ENCODE measurements at places on chromosomes 3 and 15.

- DNase-seq: no peak
These were observed 10.4 kb downstream of the VPS18 start for GRCh38 chr15:40904552-40905201.

DNA sequence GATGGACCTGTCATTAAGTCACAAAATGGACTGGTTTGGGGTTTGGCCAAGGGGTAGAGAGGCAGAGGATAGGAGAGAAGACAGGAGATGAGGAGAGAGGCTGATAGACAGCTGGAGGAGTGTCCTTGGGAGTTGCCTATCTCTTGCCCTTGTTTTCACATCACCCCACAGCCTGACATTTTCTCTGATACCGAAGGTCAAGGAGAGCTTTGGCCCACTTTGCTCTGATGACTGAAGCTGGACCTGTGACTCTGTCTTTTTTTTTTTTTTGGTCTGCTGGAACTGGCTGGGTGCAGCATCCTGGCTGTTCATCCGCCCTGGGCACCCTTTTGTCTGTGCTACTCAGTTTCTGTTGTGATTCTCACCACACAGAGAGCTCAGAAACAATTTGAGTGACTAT, 5.1 kb downstream of the GPD1L start:
- DNase-seq: no peak

DNA sequence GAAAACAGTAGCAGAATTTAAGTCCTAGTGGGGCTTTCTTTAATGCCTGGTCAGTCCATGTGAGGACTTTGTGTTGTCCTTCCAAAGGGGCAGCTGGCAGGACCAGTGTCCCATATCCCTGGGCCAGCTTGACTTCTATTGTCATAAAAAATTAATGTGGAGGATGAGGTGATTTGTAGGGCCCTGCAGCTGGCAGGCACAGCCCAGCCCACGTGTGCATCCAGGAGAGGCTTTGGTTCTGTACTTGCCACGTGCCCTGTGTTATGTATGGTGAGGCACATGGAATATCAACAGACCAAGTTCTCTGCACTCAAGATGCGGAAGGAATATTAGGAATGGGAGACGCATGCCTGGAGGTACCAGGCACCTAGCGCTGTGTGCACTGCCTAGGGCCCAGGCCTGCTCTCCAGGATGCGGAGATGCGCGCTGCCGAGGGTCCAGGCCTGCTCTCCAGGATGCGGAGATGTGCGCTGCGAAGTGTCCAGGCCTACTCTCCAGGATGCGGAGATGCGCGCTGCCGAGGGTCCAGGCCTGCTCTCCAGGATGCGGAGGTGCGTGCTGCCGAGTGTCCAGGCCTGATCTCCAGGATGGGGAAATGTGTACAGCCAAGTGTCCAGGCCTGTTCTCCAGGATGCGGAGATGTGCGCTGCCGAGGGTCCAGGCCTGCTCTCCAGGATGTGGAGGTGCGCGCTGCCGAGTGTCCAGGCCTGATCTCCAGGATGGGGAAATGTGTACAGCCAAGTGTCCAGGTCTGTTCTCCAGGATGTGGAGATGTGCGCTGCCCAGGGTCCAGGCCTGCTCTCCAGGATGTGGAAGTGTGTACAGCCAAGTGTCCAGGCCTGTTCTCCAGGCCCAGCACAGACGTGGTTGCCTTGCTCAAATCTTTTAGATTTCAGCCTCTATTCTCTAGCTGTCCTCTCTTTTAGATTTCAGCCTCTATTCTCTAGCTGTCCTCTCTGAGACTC, 183.3 kb upstream of the ROPN1 start:
- no peak for DNase-seq

GRCh38 chr15:101795455-101795854, 7.9 kb upstream of the OR4F6 start:
- no peak for DNase-seq

DNA sequence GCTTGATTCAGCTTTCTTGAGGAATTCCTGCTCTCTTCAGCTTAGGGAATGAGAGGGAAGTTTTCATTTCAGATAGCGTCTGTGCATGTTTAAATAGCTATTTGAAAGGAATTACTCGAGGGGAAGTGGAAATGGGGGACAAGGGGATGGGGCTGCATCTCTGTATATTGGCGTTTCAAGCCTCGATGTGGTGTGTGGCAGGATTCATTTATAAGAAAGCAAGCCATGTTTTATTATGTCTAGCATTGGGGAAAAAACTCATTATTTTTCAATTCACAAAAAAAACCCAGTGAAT, 1.0 kb downstream of the ATP2C1 start:
- no peak for DNase-seq

- peak; percentile 49 for DNase-seq
These were observed 691 bp downstream of the MAP2K1 start for GRCh38 chr15:66387163-66388042.

GRCh38 chr15:75350601-75351361, 3.9 kb downstream of the NEIL1 start:
- DNase-seq: no peak

DNA sequence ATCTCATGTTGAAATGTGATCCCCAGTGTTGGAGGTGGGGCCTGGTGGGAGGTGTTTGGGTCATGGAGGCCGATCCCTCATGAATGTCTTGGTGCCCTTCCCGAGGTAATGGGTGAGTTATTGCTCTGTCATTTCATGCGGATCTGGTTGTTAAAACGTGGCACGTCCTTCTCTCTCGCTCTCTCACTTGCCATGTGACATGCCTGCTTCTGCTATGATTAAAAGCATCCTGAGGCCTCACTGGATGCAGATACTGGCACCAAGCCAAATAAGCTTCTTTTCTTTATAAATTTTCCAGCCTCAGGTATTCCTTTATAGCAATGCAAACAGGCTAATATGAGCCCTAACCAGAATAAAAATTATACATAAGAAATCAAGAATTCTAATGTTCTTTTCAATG, 31.7 kb upstream of the HACD2 start:
- no peak for DNase-seq

DNA sequence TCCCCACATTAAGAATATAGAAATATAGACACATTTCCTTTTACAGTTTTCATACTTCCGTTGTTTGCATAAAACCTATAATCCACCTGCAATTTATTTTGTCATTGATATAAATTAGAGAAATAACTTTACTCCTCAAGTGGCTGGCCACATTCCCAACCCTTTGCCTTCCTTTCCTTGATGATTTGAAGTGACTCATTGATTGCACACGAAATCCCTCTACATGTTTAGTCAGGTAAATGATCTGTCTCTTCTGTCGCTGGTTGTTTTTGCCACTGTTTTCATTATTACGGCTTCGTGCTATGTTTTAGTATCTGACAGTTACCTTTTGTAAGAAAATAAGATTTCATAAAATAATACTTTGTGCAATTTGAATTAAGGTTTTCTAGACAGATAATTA, 272.2 kb upstream of the NR2E3 start:
- no peak for DNase-seq

DNA sequence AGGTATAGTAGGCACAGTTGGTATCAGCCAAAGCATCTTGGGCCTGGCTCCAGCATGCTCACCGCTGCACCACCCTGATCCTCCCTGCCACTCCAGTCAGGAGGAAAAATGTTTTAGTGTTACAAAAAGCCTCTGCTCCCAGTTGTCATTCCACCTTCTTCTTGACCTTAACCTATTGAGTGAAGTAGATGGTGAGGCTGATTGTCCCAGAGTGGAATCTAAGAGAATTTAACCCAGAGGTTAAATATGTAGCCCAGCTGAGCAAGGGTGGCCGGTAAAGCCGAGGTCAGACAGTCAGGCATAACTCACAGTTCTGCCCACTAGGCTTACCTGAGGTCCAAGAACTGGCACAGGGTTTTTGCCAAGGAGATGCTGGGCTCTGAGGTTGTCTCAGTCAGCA, 30.7 kb upstream of the TNIK start:
- no peak for DNase-seq

DNA sequence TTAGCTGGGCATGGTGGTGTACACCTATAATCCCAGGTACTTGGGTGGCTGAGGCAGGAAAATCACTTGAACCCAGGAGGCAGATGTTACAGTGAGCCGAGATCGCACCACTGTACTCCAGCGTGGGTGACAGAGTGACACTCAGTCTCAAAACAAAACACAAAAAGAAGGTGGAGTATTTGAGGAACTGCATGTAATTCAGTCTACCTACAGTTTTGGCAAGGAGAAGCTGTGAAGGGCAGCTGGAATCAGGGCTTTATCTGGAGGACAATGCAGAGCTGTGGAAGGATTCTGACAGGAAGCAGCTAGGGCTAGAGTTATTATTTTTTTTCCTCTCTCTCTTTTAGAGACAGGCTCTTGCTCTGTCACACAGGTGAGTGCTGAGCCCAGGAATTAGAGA, 6.8 kb downstream of the H1-8 start:
- DNase-seq: no peak

- no peak for DNase-seq
These were observed 28.0 kb downstream of the TLE3 start for GRCh38 chr15:70069716-70070115.

DNA sequence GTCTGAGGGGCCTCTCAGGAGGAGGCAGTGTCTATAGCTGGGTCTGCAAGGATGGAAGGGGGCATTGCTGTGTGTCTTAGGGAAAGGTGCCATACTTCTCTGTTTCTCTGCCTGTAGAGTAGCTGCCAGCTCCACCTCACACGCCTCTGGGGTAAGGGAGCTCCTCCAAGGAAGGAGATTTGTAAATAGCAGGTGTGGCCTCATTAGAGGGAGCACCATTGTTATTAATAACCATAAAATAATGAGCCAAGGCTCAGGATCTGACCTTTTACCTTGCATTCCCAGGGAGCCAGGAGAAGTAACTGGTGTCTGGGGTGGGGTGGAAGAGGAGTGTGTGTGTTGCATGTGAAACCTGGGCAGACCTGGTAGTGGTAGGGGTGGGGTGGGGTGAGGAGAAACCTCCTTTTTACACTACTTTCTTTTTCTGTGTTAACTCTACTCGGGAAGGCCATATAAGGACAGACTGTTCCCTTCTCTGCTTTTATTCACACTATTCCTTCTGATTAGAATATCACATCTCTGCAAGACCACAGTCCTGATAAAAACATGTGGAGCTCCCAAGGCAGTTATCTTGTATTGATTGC, 2.2 kb upstream of the C15orf39 start:
- no peak for DNase-seq

DNA sequence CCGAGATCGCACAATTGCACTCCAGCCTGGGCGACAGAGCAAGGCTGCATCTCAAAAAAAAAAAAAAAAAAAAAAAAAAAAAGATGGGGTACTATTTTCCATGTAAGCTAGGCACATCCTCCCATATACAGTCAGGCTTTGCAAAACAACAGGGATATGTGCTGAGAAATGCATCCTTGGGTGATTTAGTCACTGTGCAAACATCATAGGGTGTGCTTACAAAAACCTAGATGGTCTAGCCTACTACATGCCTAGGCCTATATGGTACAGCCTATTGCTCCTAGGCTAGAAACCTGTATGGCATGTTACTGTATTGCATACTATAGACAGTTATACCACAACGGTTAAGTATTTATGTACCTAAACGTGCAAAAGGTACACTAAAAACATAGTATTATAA, 75.0 kb downstream of the TTBK2 start:
- DNase-seq: no peak
